Activated CD4-positive, alpha-beta T cell treated with anti-CD3 and anti-CD28 coated beads for 48 hours (primary cell): ENCODE measurements at places on chromosomes 7 and 10.

- DNase-seq: no peak
Observed at GRCh38 chr10:31644931-31645633, 283.5 kb downstream of the ARHGAP12 start.

DNA sequence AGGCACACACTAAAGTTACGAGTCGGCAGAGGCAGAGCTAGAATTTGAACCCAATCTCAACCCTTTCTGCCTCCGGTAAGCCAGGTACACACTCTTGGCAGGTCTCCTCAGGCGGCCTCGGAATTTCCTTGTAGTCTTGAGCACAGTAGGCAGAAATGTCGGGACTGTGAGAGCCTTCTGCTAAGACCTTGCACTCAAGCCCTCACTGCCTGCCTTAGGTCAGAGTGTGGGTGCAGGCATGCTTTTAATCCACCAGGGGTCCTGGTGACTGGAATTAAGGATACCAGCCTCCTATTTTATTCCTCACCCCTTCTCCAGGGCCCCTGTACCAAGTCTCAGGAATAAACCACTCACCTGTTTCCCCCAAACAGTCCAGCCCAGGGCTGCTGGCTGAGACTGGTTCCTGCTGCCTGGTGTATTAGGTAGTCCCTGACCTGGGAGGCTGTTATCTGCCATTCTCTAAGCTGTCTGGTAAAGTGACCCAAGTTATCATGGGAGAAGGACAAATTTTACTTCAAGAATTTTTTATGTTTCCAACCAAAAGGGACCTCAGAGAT lies 855 bp downstream of the ATP6V1F start:
- peak; percentile 67 for DNase-seq

- no peak for DNase-seq
Observed at GRCh38 chr10:105339669-105340068, 698.6 kb downstream of the SORCS3 start.

DNA sequence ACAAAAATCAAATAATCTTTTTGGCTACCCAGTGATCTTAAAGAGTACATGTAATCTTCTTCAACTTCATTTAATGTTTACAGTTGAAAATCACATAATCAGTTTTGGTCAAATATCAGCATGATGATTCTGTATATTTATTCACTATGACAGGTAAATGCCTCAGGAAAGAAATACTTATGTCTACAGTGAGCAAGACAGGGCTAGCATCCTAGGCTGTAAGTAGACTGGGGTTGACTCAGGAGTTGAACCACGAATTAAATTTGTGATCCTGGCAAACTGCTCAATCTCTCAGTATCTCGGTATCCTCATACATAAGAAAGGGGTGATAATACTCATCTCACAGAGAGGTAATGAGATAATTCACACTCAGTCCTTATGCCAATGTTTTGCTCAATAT lies 71.8 kb downstream of the SEMA3D start:
- DNase-seq: no peak

DNA sequence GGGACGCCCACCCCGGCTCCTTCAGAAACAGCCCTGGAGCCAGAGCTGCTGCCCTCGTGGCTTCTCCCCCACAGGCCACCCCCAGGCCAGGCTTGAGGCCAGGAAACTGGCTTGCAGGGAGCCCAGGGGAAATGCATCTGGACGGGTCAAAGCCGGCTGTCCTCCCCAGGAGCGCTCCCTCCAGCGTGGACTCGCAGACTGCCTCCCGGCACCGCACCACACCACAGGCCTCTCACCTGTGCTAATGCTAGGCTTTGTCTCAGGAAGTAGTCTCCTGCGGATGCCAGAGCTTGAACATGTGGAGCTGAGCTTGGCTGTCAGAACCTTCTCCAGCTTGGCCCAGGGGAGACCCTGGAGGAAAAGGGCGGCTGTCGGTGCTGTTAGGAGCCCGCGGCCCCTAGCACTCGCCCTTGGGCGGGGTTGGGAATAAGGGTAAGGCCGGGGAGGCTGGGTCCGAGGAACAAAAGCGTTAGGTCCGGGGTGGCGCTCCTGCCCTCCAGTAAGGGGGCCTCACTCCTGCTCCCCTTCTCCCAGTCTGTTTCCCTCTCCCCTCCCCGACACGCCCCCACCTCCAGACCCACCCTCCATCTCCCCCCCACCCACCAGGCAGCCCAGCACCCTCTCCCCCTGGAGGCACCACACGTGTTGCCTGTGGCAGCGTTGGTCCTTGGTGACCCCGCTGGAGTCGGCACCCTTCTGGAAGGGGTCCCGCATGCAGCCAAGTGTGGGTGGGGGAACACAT lies 21.6 kb upstream of the DRGX start:
- DNase-seq: no peak

DNA sequence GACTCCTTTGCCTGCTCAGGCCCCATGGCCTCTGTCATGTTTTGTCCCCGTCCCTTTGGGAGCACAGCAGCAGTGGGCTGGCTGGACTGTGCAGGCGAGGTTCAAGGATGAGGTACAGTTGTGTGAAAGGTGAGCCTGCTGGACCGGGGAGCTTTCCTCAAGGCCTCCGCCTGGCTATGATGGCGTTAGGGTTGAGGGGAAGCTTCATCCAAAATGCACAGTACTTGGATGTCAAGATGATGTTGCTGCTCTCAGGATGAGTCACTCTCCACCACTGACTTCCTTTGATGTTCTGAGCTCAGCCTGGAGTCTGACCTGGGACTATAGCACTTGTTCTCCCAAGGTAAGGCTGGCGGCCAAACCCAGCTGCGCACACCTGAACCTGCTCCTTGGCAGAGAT lies 152.7 kb upstream of the SHH start:
- DNase-seq: peak; percentile 37

- DNase-seq: no peak
Observed at GRCh38 chr10:23319835-23320234, 24.8 kb downstream of the C10orf67 start.

DNA sequence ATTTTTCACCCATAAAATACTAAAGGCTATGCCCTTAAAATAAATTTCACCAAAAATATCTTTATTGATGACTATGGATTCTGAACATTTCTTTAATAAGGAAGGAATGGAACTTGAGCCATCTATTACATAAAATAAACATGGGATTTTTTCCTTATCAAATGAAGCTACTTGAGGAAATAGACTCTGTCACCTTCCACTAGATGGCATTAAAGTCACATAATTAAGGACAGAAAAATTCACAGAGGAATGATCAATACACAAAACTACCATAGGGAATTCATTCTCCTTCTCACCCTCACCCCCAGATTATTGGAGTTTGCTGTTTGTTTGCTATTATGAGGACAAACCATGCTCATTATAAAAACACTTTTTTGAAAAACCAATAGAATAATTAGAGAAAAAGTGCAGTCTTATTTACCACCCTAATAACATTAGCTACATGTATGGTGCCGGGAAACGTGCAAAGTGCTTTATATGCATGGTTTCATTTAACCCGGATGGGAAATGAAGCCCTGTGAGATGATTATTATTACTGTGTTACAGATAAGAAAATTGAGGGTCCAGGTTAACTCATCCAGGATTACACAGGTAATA lies 21.1 kb upstream of the FOXI2 start:
- DNase-seq: no peak

- no peak for DNase-seq
Observed at GRCh38 chr7:81402227-81402626, 367.6 kb downstream of the HGF start.

DNA sequence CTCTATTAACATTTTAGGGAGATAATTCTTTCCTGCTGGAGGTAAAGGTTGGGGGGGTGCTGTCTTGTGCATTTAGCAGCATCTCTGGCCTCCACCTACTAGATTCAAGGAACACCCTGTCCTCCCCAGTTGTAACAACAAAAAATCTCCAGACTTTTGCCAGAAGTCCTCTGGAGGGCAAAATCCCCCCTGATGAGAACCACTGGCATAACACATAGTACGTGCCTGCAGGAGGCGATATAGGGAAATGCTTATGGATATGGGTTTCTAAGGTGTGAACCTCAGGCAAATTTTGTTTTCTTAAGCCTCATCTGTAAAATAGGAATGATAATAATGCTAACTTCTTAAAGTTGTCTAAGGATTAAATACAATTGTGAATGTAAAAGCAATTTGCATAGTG lies 2.9 kb upstream of the OSBPL3 start:
- DNase-seq: no peak

- DNase-seq: no peak
Observed at GRCh38 chr7:21938463-21938862, 7.2 kb downstream of the CDCA7L start.

- no peak for DNase-seq
Observed at GRCh38 chr7:137254766-137255165, 88.8 kb downstream of the PTN start.

DNA sequence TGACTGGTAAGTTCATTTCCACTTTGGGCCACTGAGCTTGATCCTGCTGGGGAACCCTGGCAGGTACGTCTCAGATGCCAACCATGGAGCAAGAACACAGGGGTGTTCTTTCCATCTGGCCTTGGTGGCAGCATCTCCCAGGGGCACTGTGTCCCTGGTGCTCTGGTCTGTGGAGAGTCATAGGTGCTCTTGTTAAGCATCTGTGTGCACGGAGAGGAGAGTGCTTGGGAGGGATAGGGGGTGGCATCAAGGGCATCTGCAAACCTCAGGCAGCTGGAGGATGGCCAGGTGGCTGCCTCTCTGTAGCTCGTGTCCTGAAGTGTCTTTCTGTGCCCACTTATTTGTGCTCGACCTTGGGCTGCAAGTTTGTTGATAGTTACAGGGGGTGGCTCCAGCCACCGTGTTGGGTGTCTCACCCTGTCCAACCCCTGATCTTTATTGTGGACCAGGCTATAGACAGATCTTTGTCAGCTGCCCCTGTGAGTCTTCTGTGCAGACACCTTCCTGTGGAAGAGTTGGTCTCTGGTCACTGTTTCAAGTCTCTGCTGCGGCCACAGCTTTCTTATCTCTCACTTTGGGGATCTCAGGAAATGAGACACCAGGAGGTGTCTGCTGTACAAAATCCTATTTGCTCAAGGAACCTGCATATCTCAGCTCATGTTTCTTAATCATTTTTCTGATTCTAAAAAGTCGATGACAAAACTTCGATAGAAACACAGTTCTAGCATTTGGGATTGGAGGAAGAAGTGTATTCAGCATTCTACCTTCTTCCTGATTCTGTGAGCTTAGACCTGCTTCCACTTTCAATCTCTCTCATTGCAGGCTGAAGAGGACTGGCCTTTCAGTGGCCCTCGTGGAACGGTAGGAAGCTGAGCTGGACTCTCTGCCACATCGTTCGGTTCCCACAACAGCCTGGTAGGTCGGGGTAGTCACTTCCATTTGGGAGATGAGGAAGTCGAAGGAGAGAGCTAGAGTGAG lies 17.2 kb upstream of the GIMAP8 start:
- no peak for DNase-seq
